ENCODE measurements at places on chromosomes 16 and 17.

DNA sequence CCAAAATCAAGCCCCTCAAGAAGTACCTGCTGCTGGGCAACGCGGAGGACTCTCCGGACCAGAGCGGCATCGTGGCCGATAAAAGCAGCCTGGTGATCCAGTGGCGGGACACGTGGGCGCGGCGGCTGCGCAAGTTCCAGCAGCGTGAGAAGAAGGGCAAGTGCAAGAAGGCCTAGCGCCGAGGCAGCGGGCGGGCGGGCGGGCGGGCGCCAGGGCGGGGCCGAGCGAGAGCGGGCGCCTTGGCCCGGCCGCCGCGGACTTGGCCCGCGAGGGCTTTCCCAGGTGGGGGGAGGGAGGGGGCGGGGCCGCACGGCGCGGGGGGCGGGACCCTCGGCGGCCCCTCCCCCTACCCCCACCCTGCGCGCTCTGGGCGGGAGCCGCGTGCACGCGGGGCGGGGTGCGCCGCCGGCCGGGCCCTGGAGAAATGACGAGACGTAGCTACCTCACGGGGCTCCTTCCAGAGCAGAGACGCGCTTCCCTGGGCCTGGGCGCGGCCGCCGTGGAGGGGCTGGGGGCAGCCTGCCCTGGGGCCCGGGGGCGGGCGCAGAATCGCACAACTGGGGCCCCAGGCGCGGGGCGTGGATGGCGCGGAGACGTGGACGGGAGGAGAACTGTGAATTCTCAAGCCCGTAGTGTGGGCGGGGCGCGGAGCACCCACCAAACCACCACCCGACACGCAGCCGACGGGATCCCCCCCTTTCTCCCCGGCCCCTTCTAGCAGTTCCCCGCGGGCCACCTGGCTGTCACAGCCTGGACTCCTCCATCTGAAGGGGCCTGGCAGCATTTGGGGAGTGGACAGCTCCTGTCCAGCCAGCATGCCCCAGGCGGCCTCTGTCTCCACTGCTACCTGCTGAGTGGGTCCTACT is 218.7 kb downstream of the NTN1 start:
- peak; percentile 87 for DNase-seq

DNA sequence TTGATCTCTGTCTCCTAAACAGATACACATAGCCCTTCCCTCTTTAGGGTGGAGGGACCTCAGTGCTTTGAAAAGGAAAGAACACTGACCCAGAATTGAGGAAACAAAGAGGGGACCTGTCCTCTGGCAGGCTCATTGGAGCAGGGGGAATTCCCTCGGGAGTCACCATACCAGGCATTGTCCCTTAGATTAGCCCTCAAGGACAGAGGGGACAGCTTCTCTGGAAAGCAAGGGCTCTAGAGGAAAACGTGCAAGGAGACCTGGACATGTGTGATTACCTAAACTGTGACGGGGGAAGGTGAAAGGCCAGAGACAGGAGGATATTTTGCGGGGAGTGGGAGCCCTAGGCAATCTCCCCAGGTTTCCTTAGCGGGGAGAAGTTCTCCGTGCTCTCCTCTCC is 7.6 kb upstream of the FZD2 start:
- no peak for DNase-seq

DNA sequence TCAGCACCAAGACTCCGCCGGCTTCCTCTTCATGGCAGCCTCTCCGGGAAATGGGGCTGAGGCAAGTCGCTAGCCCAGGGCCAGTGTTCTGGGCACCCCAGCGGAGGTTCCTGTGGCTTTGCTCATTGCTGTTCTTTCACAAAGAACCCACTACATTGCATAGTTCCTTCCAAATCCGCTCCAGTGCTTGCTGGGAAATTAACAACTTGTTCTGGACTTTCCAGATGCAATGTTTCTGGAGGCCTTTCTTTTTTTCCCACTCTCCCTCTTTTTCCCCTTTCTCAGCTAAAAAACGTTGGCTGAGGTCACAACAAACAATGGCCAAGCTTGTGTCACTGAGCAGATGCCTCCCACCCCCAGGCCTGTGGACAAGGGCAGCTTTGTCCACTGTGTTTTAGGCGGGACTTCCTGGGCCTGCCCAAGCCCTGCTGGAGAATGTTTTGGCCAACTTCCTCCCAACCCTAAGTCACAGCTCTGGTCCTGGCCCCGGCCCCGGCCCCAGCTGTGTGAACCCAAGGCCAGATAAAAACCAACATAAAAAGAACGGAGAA is 131.5 kb upstream of the RCVRN start:
- DNase-seq: peak; percentile 44

GRCh38 chr17:57154921-57155320 is 69.9 kb downstream of the AKAP1 start:
- no peak for DNase-seq

- DNase-seq: no peak
These were observed 45.0 kb downstream of the KCNJ16 start for GRCh38 chr17:70119983-70120382.

- no peak for DNase-seq
These were observed 10.7 kb downstream of the CLUAP1 start for GRCh38 chr16:3511286-3512180.

DNA sequence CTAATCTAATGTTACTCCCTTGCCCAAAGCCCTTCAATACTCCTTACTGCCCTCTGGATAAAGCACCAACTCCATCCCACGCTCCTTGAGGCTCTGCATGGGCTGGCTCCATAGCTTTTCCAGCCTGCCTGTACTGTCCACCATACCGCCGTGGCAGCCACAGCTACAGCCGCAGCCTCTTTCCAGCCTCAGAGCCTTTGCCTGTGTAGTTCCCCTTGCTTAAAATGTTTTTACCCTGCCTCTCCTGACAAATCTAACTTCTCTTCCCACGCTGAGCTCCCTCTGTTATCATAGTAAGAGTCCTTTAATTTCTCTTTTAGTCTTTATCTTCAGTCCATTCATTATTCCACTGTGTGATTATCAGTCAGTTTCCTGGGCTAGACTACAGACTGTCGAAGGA is 22.0 kb downstream of the TEX14 start:
- DNase-seq: no peak

DNA sequence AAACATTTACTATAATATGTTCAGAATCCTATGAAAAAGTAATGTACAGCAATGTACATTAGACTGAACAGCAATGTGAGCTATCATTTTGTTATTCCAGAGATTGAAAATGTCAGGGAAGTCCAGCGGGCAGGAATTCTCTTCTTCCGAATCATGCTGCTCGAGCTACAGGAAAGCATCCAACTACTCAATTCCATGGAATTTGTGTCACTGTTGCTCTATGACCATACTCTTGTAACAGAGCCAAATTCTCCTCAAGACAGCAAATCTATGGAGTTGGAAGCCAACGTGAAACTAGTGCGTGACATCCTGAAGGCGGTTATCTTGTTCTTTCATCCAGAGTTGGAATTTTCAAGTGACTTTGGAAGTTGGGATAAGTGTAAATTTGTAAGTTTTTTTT is 24.8 kb upstream of the NSRP1 start:
- DNase-seq: no peak

Measured in ovary (tissue), 10 donors.